ENCODE measurements at places on chromosomes 3 and 15.

DNA sequence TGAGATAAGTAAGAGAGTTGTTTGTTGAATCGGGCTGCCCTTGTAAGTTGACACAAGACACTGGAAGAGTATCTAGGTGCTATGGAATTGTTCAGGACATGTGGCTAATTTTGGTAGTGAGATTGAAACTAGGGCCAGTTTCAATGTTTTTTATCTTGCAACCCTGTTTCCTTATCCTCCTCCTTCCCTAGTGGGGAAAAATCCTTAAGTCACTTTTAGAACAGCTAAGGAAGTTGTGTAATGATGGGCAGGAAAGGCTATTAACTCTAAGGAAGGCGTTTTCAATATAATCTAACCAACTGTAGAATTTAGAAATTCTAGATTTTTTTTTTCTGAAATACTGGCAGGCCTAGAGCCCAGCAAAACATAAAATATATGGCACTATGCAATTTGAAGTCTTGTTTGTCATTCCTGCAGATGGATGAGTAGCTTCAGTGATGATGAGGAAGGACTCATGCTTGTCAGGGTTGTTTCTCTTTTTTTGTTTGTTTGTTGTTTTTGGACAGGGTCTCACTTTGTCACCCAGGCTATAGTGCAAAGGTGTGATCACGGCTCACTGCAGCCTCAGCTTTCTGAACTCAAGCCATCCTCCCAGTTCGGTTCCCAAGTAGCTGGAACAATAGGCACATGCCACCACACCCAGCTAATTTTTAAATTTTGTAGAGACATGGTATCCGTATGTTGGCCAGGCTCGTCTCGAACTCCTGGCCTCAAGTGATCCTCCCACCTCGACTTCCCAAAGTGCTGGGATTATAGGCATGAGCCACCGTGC lies 27.6 kb upstream of the ADAMTS9 start:
- DNase-seq: no peak
- peak overlapping the region; percentile 64 for H3K27ac ChIP-seq
- H3K4me3 ChIP-seq: no peak overlapping the region
- H3K27me3 ChIP-seq: no peaks in the 10 kb centered on the region

GRCh38 chr15:63872759-63873510 lies 39.2 kb upstream of the HERC1 start:
- no peaks in the 10 kb centered on the region for H3K27me3 ChIP-seq
- no peak overlapping the region for H3K4me3 ChIP-seq
- H3K36me3 ChIP-seq: no peaks in the 10 kb centered on the region
- no peak for DNase-seq
- H3K27ac ChIP-seq: peak overlapping the region; percentile 42

DNA sequence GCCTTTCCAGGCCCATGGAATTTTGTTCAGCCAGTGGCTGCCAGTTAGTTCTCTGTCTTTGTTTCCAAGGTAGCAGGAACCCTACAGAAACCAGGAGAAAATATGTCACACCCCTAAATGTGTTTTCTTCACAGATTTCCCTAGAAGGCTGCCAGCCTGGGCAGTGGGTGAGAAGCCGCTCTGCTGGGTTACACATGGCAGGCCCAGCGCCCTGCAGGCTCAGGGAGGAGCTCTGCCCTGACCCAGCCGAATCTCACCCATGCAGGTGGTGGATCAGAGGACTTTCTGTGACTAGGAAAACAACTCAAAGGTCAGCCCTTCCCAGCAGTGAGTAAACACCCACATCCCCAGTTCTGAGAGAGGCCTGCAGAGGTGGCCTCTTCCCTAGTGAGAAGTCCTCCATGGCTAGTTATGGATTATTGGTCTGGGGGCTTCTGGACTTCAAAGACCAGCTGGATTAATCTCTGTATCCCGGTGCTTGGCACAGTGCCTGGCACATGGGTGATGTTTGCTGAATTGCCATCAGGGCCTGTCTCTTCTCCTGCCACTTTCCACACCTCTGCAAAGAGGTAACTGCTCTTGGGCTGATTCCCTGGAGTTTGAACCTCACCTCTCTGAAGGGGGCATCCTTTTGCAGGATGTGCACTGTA lies 34.7 kb upstream of the BDH1 start:
- H3K27me3 ChIP-seq: no peaks in the 10 kb centered on the region
- DNase-seq: no peak
- no peak overlapping the region for H3K27ac ChIP-seq
- H3K4me1 ChIP-seq: no peaks in the 10 kb centered on the region
- no peaks in the 10 kb centered on the region for H3K36me3 ChIP-seq

DNA sequence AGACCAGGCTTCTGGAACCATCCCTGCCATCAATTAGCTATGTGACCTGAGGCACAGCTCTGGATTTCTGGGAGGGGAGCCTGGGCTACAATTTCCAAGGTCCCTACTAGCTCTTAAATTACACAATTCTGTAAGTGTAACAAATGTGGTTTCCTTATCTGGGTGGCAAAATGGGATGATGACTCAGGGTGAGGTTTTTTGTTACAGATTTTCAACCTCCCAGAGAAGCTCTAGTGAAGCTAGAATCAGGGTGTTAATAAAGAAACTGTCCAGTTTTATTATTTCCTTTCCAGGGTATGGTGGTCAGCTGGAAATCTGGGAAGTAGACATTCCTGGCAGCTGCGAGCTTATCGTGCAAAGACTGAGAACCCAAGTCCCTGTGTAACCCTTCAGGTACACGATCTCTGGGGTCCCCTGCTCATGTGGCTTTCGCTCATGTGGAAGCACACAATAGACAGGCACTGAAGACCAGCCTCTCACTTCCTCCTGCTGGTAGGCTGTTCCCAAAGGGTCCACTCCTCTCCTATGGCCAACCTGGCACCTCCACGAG lies 7.3 kb downstream of the RAB27A start:
- H3K27me3 ChIP-seq: no peaks in the 10 kb centered on the region
- H3K4me1 ChIP-seq: no peaks in the 10 kb centered on the region
- H3K36me3 ChIP-seq: no peaks in the 10 kb centered on the region
- H3K4me3 ChIP-seq: no peak overlapping the region
- no peak overlapping the region for H3K27ac ChIP-seq
- no peak for DNase-seq

DNA sequence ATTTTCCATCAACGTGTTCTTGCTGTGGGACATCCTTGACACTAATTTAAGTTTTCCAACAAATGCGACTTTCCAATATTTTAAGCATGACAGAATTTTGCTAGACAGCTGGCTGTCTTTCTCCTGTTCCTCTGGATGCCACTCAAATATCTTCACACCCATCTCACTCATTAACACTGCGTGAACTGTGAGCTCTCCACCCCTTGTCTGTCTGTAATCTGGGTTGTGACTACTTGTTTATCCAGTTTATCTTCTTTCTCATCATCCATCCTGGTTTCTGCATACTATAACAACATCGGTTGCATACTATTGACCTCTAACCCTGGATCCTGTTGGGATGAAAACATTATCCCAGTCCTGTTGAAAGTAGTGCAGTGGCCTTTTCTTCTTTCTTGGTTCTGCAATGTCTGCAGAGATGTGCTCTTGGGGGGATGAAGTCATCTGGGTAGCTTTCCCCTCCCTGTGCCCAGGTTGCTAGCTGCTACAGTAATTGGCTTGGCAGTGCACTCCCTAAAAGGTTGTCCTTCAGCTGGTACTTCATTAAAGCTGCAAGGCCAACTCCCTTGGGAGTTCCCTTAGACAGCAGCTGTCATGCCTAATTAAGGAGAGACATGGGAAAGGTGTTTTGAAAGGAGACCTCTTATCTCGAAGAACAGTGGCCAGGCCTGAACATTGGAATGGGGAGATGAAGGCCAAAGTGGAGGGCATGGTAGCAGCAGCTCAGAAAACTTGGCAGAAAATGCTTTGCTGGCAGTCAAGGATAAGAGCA lies 24.7 kb downstream of the KAT2B start:
- no peaks in the 10 kb centered on the region for H3K27me3 ChIP-seq
- H3K4me1 ChIP-seq: peaks cover 82% of the 10 kb centered on the region
- no peak for DNase-seq
- no peaks in the 10 kb centered on the region for H3K36me3 ChIP-seq

DNA sequence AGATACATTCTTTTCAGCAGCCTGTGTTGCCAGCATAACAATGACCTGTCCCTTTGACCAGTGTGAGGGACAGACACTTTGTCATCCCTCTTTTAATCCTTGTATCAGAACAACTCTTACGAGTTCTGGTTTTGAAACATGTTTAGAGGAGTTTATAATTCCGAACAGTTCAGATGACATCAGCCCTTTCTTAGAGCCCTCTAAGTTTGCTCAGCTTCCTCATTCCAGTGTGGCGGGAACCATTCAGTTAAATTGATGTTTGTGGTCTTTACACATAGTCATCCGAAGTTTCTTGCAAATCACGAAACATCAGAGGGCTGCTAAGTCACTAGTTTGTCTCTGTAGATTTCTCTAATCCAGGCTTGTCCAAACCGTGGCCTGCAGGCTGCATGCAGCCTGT lies 102.5 kb downstream of the AKAP13 start:
- no peak overlapping the region for H3K4me3 ChIP-seq
- peaks cover 88% of the 10 kb centered on the region for H3K4me1 ChIP-seq
- no peaks in the 10 kb centered on the region for H3K36me3 ChIP-seq

- peaks cover 3% of the 10 kb centered on the region for H3K36me3 ChIP-seq
- peak overlapping the region; percentile 95 for H3K27ac ChIP-seq
- H3K4me3 ChIP-seq: peak overlapping the region; percentile 74
These were observed 6.5 kb downstream of the CHD2 start for GRCh38 chr15:92906563-92907081.

- H3K4me1 ChIP-seq: no peaks in the 10 kb centered on the region
- H3K27me3 ChIP-seq: no peaks in the 10 kb centered on the region
- no peak for DNase-seq
- no peaks in the 10 kb centered on the region for H3K36me3 ChIP-seq
- H3K27ac ChIP-seq: no peak overlapping the region
These were observed 1264.3 kb upstream of the ALCAM start for GRCh38 chr3:104102386-104102785.

DNA sequence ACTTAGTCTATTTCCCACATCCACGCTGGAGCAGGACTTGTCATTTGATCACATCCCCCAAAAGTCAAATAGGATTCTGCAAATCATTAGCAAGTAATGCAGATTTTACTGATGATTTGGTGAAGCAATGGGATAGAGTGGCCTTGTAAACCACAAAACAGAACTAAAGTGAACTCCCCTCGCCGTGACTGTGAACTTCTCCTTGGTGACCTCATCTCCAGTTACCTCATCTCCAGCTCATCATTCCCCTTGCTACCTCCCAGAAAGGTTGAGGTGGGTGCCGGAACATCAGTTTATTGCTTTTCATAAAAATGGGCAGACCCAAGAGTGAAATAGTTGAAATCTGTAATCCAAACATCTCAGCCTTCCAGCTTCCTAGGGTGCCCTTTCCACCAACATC lies 36.7 kb upstream of the ADPGK start:
- H3K27ac ChIP-seq: no peak overlapping the region
- peaks cover 74% of the 10 kb centered on the region for H3K27me3 ChIP-seq
- H3K4me1 ChIP-seq: no peaks in the 10 kb centered on the region
- H3K4me3 ChIP-seq: no peak overlapping the region
- no peaks in the 10 kb centered on the region for H3K36me3 ChIP-seq

DNA sequence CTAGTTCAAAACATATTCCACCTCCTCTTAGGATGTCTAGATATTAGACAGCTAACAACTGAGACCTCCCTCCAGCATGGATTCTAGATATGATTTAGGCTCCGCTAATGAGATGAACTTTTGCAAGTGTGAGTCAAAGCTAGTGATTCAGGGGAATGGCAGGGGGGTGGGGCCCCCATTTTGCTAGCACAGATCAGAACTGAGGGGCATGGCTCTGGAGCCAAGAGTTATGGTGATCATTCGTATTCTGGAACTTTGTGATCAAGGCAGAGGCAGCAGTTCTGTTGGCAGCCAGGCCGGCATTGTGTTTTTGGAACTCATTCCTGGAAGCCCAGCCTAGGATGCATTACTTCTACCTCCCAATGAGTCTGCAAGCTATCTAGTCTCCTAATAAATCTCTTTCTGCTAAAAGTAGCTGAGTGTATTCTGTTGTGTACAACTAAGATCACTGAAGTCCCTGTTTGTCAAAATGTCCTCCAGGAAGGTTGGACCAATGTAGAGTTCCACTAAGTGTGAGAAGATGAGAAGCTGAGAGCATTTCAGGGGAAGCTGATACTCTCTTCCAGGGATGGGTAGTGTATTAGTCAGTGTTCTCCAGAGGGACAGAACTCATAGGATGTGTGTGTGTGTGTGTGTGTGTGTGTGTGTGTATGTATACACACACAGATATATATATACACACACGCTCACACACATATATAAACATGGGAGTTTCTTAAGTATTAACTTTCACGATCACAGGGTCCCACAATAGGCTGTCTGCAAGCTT lies 312.7 kb downstream of the TLE3 start:
- no peak overlapping the region for H3K27ac ChIP-seq
- H3K4me1 ChIP-seq: peaks cover 5% of the 10 kb centered on the region
- peaks cover 85% of the 10 kb centered on the region for H3K27me3 ChIP-seq
- no peaks in the 10 kb centered on the region for H3K36me3 ChIP-seq
- H3K4me3 ChIP-seq: no peak overlapping the region

- H3K27ac ChIP-seq: no peak overlapping the region
- H3K4me3 ChIP-seq: no peak overlapping the region
- DNase-seq: no peak
- H3K27me3 ChIP-seq: no peaks in the 10 kb centered on the region
- H3K4me1 ChIP-seq: no peaks in the 10 kb centered on the region
- H3K36me3 ChIP-seq: no peaks in the 10 kb centered on the region
These were observed 270.3 kb downstream of the IL5RA start for GRCh38 chr3:2839876-2840275.

All from left ventricle myocardium inferior (tissue), 1 donor.